ENCODE measurements at places on chromosomes 12 and 14.

GRCh38 chr12:14390870-14391530 lies 25.5 kb downstream of the ATF7IP start:
- no peak for DNase-seq

DNA sequence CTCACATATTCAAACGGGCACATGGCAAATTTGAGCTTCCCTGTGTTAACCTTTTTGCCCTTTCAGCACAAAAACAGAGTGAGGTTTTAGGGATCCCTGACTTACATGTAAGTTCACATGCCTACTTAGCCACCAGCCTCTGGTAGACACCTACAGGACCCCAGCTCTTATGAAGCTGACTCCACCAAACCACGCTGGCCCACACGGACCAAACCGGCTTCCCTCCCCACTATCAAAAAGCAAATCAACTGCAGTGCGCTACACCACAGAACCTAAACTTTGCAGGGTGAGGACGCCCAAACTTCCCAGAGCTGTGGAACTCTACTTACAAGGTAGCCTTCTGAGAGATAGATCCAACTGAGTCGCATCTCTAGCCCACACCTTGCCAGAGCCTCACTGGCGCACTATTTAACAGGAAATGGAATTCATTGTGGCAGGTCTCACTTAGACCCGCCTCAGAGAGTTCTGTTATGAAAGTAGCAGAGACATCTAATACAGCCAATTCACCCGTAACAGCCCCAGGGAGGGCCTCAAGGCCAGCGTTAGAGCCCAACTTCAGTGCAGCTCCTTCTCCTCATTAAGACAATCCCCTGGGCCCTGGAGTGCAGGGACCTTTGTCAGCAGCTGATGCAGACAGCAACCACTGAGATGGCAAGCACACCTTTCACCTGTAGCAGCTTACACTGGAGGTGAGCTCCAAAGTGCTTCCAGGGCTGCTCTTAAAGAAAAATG lies 49.2 kb downstream of the SH2B3 start:
- DNase-seq, result no peak

DNA sequence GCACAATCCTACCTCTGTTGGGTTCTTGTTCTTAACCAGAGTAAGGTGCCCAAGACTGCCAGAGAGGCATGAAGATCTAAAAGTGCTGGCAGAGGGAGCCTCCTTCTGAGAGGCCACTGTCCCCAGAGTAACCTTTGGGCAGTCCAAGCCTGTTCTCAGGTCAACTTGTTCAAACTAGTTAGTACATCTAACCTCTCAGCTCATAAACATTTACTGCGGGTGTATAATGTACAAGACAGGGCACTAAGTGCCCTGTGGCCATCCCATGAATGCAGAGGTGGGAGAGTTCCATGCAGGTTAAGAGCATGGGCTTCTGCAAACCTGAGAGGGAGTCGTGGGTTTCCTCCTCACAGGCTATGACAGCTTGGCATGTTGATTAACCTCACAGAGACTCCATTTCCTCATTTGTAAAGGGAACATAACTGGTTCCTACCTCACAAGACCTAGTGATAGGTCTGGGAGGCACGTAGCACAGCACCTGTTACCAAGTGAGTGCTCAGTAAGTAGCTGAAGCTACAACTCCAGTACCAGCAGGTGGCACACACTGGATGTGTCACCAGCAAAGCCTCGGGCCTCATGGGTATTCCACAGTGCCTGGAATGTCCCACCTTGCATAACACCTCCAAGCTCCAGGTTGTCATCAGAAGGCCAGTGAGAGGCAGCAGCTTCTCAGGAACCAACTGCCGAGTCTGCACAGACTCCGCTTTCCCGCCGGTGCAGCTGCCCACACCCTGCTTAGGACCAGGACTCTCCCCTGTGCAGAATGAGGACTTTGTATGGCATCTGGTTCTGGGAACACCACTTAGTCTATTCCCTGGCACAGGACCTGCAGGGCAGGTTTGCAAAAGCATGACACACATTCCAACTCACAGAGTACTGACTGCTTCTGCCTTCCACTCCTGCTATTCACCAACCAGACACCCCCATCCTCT lies 4.4 kb downstream of the VDR start:
- DNase-seq, result no peak

DNA sequence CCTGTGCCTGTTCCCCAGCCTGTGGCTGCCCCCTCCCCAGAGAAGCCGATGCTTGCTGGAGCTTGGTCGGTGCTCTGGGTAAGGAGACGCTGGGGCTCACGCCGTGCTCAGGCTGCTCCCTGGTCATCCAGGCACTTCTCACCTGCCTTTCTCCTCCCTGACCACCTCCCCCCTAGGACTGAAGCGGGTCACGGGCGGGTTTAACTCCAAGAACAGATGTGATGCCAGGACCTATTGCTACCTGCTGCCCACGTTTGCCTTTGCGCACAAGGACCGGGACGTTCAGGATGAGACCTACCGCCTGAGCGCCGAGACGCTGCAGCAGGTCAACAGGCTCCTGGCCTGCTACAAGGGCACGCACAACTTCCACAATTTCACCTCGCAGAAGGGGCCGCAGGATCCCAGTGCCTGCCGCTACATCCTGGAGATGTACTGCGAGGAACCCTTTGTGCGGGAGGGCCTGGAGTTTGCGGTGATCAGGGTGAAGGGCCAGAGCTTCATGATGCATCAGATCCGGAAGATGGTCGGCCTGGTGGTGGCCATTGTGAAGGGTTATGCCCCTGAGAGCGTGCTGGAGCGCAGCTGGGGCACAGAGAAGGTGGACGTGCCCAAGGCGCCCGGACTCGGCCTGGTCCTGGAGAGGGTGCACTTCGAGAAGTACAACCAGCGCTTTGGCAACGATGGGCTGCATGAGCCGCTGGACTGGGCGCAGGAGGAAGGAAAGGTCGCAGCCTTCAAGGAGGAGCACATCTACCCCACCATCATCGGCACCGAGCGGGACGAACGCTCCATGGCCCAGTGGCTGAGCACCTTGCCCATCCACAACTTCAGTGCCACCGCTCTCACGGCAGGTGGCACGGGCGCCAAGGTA lies 8.4 kb upstream of the EP400 start:
- no peak for DNase-seq

GRCh38 chr14:105066240-105067071 lies 1.2 kb upstream of the GPR132 start:
- DNase-seq, result no peak

DNA sequence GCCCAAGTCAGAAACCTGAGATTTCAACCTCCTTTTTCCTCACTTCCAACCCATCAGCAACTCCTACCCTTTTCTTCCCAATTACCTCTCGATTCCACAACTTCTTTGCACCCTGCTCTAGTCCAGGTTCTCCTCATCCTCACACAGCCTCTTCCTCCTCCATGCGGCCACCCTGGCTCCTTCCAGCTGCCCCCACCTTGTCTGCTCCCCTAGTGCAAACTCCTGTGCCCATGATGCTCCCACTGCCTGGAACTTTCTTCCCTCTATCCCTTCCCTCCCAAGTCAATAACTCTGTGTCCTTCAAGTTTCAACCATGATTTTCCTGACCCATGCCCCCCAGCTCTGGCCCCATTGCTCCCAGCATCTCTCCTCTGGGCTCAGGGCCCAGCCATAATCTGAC lies 17.3 kb downstream of the SELPLG start:
- no peak for DNase-seq
